ENCODE measurements at places on chromosomes 13 and 19.

DNA sequence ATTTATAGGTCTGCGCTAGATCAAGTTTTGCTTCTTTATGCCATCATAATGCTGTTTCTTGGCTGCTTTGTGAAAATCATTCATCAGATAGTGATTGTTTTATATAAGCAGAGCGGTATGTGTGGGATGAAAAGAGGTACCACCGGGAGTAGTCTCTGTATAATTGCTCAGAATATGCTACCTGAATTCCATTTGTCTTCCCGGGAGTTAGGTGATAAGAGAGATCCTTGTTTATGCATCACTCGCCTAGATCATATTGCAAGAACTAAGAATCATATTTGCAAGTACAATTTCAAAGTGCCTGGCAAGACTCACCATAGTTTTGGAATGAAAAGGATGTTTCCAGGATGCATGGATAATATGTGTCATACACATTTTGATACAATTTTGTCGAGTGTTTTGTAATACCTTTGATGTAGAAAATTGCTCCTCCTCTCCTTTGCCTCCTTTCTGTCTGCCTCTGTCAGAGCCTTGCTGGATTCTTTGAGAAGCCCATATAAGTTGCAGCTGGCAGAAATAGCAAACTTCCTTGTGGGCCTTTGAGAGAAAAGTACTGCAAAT, 1306.0 kb upstream of the SLC10A2 start:
- DNase-seq = no peak

GRCh38 chr13:98405107-98405571, 171.8 kb downstream of the STK24 start:
- no peak for DNase-seq

DNA sequence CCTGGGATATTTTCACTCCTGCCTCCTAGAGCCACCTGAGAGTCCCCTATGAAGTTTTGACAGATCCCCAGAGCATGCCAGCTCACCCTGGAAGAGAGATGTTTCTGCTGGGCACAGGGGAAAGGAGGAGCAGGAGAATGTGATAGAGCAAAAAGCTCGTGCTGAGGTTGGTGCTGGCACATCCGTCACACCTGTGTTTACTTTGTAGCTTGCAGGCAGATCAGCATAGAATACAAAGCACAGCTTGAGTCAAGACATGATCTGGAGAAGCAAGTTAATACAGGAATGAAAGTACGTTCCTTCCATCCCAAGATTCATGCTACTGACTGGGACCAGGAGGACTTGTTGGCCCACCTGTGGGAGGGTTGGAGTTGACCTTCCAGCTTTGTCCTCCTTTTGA, 46.1 kb downstream of the HSPH1 start:
- DNase-seq = no peak

GRCh38 chr13:94479616-94480015, at the start of gene DCT:
Gene DCT (minus strand): TSS chr13:94479682. CDS start chr13:94479255, 427 bp downstream.
- DNase-seq = no peak

DNA sequence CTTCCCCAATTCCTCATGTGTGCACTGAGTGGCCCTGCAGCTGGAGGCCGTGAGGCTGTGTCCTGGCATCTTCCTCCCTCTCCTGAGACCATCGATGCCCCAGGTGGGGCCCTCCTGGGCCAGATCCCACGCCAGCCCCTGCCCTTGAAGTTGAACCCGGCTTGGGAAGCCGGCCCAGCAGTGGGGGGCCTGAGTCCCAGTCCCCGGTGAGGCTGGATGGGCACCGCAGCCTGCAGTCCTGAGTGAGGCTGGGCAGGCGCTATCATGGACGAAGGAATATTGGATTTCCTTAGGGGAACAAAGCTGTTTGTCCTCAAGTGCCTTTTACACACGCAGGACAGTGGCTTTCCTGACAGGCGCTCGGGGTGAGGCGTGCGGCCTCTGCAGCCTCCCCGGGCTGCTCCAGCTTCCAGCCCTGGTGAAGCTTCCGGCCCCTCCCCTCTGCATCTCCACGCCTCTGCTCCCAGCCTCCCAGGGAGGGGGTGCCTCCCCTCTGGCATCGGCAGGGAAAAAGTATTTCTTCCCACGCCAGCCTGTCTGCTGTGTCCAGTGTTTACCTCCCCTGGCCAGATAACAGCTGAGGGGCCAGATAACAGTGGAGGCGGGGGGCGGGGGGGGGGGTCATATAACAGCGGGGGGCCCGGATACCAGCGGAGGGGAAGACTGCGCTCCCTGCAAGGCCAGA, 159.5 kb downstream of the KDM4B start:
- DNase-seq = no peak

DNA sequence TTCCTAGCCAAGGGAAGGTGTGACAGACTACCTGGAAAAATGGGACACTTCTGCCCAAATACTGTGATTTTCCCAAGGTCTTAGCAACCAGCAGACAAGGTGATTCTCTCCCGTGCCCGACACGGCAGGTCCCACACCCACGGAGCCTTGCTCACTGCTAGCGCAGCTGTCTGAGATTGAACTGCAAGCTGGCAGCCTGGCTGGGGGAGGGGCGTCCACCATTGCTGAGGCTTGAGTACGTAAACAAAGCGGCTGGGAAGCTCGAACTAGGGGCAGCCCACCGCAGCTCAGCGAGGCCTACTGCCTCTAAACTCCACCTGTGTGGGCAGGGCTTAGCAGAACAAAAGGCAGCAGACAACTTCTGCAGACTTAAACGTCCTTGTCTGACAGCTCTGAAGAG, 146.2 kb downstream of the UGGT2 start:
- DNase-seq = no peak

GRCh38 chr13:25462301-25463125, 90.7 kb downstream of the ATP8A2 start:
- no peak for DNase-seq

GRCh38 chr13:81318231-81319019, 977.5 kb upstream of the SPRY2 start:
- DNase-seq = no peak

DNA sequence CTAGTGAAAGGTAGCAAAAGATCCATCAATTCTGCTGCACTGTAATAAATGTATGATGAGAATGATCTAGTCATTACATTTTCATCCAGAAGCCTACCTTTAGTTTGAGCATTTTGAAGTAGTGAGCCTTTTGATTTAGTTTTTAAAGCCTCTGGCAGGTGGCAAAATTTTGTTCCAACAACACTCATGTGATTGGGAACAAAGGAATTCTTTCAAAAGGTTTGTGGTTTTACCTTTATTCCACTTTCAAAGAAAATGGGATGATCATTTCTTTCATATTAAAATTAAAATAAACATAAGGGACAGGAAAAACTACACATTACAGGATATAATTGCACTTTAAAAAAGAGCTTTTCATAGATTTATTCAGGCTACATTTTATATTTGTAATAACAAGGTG, 260.2 kb downstream of the DACH1 start:
- DNase-seq = no peak

GRCh38 chr13:47675871-47676270, 325.2 kb downstream of the SUCLA2 start:
- DNase-seq = no peak

GRCh38 chr13:18947376-18947977, 234.1 kb downstream of the TUBA3C start:
- no peak for DNase-seq

GRCh38 chr13:49681842-49682435, 9.3 kb downstream of the EBPL start:
- no peak for DNase-seq

DNA sequence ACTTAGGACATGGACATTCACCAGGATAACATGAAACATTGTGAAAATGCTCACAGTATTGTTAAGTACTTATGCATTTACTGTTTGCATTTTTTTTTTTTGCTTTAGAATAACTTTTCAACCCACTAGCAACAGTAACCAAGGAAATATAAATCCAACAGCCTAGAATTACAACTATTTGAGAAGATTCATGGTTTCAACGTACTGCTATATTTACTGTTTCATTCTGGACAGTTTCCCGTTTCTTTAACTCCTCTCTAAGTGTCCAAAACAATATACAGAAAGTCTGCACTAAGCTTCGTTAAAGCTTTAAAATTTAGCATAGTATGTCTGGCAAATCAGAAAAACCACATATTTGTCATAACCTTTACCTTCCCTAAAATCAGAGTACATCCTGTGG, 2.7 kb downstream of the SMAD9 start:
- DNase-seq = no peak

DNA sequence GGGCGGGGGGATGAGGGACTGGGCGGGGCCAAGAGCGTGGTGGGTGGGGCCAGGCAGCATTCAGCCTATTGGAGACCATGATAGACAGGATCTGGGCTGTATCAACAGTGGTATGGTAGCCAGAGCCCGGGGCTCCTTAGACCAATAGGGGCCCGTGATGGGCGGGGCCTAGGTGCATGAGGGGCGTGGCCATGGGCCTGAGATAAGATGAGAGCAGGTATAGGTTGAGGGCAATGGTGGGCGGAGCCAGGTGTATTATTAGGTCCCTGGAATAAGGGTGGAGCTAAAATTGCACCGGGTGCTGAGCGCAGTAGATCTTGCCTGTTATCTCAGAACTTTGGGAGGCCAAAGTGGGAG, 5.3 kb downstream of the ABCA7 start:
- DNase-seq = no peak

- DNase-seq = no peak
Observed at GRCh38 chr13:94602467-94602866, 810 bp downstream of the GPR180 start.

DNA sequence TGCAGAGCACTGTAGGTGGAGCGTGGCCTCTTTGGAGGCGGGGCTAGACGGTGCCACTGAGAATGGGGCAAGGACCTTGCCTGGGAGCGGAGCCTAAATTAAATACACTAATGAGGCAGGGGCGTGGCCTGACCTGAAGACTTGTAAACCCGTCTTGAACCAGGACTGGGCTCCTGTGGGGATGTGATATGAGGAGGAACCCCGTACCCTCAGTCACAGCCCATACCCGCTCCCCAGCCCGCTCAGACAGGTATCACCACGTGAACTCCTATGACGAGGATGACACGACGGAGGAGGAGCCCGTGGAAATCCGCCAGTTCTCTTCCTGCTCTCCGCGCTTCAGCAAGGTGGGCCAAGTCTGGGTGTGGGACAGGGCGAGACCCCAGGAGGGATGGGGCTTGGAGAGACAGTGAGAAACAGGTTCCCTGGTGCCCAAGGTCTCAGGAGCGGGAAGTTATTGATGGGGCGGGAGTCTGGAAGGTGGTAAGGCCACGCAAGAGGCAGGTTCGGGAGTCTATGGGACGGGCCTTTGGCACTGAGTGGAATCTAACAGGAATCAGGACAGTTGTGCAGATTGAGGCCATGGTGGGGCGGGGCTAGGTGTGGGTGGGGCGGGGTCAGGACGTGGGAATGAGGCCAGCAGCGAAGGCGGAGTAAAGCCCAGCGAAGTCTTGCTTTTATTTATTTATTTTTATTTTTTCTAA, 14.7 kb downstream of the DNASE2 start:
- DNase-seq = no peak

- peak; percentile 5 for DNase-seq
Observed at GRCh38 chr13:31965361-31966066, 66.1 kb upstream of the FRY start.

- no peak for DNase-seq
Observed at GRCh38 chr13:112102243-112102642, 35.3 kb downstream of the SOX1 start.

DNA sequence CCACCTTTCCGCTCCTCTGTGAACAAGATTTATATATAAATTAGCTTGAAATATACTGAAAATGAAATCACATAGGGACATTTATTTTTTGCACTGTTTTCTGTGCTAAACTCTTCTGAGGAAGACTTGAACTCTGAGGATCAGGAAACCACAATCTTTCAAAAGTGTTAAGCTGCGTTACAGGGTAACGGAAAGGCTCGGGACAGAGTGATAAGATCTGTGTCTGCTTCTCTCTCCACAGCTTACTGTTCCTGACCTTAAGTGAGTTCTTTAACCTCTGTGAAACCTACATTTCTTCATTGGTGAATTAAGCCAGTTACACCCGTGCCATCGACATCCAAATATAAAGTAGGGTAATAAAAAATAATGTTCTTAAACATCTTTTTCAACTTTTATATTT, 38.9 kb downstream of the DACH1 start:
- no peak for DNase-seq

DNA sequence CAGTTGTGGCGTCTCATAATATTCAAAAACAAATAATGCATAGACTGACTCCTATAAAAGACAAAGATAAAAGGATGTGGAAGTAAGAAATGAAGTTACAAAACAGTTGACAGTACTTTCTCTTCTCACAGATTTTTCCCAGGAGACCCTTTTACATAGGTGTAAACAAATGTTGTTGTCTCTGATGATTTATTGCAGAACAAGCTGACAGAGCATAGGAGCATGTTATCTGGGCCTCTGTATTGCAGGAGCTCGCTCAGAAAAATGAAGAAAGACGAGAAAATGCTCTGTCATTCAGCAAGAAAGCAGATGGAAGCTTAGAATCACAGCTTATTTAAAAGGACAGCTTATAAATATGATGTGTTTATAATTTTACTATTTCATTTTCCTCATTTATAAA, 353.6 kb upstream of the GPC6 start:
- no peak for DNase-seq
